Stimulated activated CD4-positive, alpha-beta T cell treated with anti-CD3 and anti-CD28 coated beads, Interleukin-15, amount 100 ng/mL, for 1 hour (primary cell): ENCODE measurements at places on chromosomes 5 and 9.

DNA sequence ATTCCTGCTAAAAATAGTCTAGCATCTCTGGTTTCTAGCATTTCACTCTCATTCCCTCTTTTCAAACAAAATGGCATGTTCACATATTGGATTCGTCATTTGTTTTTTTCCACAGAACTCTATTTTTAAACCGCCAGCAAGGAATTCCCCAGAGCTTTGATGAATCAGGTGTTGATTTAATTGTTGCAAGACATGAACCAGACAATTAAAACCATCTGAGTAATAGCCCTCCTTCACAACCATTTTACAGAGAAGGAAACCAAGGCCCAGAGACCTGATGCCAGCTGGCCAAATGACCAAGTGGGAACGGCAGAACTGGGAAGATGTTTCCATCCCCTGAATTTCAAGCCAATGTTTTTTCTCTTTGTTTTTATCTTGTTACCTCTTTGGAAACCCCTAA, 167.0 kb downstream of the CAAP1 start:
- DNase-seq: no peak

- DNase-seq: no peak
These were observed 71.8 kb downstream of the NRG2 start for GRCh38 chr5:139971202-139971725.

- DNase-seq: peak; percentile 78
These were observed 2.6 kb upstream of the OLFML2A start for GRCh38 chr9:124774129-124774978.

DNA sequence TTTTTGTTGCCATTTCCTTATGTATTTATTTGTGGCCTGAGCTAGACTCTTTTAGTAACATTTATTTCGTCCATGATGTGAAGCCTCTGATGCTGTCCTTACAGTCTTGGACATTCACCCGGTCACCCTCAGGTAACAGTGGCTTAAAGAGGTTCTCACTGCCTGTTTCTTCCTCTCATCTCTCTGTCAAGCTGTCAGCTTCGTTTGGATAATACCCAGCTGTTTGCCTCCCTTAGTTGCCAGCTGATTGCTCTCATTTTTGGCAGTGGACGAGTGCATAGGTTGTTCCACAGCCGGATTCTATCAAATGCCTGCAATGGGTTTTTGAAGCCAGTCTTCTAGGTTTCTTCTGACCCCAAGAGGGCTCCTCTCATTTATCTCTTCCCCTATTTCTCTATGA, 427.7 kb downstream of the MED10 start:
- DNase-seq: no peak

DNA sequence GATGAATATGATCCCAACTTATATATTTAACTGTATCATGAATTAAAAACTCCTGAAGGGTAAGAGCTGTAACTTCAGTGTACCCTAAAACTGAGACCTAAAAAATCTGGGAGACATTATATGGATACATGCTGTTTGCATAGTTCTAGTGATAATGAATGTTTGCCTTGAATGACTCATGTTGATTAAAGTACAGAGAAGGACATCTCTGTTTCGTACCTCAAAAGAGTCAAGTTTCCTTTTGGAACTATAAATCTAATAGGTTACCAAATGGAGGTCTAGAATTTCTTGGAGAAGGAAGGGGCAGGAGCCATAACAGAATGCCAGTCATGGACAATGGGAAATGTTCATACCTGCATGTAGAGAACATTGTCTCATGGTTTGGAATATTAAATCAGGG, 168.1 kb downstream of the SNCAIP start:
- DNase-seq: no peak

DNA sequence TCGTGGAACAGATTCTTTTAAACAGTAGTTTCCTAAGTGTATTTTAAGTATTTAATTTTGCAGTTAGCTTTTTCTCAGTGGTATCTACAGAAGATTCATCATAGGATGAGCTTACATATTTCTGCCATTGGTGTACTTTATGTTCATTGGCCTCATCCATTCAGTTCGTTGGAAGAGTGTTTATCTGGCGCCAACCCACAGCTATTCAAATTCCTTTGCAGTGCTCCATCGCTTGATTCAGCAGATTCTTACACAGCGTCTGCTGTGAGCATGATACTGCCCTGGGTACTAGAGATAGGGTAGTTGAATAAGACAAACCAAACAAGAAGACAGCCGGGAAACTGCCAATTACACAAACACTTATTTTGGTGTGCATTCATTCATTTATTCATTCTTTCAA, 55.1 kb downstream of the NUP214 start:
- no peak for DNase-seq

- DNase-seq: no peak
These were observed 41.9 kb downstream of the MOCS2 start for GRCh38 chr5:53067641-53068040.

DNA sequence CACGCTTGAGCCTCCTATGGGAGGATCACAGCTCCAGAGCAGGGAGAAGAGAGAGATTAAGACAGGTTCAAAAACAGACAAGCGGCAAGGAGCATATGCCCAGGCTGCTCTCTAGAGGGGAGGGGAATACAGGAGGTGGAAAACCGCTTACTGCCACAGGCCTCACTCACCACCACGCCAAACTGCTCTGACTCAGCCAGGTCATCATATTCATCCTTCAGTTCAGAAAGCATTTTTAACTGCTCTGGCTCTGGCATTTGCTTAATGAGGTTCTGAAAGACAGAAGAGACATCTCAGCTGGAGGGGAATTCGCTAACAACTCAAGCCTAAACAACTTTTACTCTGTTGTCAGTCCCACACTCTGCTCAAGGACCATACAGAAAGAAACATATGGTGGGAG, 40.1 kb downstream of the PCDHGC5 start:
- DNase-seq: no peak

- no peak for DNase-seq
These were observed 98.1 kb upstream of the ALDH1B1 start for GRCh38 chr9:38294220-38294960.

GRCh38 chr5:98307811-98308210, 465.7 kb upstream of the RGMB start:
- no peak for DNase-seq

DNA sequence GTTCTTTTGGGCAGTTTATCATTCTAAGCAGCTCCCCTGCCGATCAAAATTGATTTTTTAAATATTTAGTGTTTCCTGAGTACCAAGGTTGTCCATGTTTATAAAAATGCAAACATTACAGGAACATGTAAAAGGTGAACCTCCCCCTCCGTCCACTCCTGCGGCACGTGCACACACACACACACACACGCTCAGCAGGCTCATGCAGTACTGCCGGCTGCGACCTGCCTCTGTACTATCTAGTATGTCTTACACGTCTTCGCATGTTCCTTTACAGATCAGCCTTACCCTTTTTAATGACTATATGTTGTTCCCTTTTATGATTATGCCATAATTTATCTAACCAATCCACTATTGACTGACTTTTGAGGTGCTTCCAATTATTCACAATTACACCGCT, 121.8 kb upstream of the LMX1B start:
- no peak for DNase-seq

GRCh38 chr5:39231705-39232525, 12.6 kb upstream of the FYB1 start:
- no peak for DNase-seq

- DNase-seq: peak; percentile 22
These were observed 52.6 kb downstream of the TENT4A start for GRCh38 chr5:6765612-6766525.

DNA sequence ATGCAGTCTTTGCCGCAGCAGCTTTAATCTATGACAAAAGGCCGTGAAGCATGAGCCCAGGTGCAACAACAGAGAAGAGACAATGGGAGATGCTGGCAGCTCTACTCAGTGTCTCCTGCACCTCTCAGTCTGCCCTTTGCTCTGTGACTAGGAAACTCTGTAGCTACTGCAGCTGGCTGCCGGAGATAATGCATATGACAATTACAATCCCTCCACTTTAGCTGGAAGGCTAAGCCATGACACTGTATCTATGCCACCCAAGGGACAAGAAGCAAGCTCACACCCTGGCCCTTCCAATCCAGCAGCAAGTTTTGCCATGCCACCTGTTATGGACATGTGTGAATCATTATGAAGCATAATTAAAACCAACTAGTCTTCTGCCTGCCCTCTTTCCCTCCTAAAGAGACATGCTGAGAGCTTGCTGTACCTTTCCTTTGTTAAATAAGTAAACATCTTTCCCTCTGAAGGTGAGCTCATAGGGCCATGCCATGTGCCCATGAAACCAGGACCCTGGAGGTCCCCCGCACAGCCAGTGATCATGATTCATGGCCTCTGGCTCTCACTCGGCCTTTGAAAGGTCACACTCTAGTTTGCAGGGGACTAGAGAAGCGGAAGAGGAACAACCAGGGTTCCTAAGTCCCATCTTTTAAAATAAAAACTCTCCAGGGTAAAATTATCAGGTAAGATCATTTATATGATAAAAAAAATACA, 219.4 kb downstream of the SPOCK1 start:
- no peak for DNase-seq

- no peak for DNase-seq
These were observed 33.3 kb downstream of the FBXO10 start for GRCh38 chr9:37542895-37543294.

- DNase-seq: no peak
These were observed 14.2 kb downstream of the TAL2 start for GRCh38 chr9:105676351-105676923.

DNA sequence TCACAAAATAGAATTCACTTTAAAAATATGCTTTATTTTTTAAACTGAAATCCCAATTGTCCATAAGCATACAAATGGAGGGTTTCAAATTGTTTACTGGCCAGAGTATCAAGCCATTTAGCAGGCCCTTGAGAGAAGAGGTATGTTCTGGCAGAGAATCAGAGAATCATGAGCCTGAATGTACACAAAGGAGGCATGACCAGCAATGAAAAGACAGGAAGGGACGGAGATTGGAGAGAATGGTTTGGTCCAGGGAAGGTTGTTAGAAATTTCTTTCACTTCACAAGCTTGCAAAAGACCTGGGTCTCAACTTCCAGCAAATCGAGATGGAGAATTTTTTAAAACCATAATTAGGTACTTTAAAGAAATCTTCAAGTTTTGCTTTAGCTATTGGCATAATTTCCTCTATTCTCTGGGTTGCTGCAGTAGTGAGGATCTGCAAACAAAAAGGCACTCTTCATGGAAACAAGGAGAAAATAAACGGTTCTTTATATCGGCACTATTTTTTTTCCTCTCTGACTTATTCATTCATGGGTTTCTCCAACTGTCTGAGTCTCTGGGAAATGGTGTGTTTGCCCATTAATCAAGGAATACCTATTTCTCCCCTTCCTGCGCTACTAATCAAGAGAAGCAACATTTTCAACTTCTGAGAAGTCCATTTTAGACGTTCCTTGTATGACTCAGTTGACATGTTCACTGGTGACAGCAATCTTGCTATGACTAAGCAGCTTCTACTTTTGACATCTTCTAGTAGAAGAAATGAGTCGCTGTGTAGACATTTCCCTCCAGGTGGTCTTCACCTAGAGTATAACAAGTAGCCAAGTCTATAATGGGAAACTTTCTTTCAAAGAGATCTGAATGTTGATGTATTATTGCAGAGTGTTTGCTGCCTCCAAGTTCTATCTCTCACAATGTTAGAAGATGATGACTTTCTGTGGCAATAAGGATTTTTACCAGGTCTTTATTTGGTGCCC, 23.1 kb upstream of the ERCC6L2 start:
- DNase-seq: no peak

GRCh38 chr5:31962871-31963307, 211.2 kb downstream of the GOLPH3 start:
- no peak for DNase-seq

- DNase-seq: no peak
These were observed 7.6 kb upstream of the MAPK9 start for GRCh38 chr5:180299526-180299925.

- no peak for DNase-seq
These were observed 34.6 kb upstream of the ARHGAP26 start for GRCh38 chr5:142735323-142736246.

DNA sequence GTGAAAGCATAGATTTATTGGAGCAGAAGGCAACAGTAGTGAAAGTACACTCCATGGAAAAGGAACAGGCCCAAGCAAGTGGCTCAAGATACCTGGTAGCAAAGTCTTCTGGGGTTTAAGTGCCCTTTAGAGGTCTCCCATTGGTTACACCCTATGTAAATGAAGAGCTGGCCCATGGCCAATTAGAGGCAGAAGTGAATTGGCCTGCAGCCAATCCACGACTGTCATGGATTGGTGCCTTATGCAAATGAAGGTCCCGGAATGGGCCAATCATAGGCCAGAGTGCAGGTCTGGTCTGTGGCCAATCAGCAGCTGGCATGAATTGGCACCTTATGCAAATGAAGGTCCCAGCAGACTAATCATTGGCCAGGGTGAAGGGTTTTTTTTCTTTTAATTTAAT, 64.2 kb upstream of the PCSK5 start:
- DNase-seq: no peak

DNA sequence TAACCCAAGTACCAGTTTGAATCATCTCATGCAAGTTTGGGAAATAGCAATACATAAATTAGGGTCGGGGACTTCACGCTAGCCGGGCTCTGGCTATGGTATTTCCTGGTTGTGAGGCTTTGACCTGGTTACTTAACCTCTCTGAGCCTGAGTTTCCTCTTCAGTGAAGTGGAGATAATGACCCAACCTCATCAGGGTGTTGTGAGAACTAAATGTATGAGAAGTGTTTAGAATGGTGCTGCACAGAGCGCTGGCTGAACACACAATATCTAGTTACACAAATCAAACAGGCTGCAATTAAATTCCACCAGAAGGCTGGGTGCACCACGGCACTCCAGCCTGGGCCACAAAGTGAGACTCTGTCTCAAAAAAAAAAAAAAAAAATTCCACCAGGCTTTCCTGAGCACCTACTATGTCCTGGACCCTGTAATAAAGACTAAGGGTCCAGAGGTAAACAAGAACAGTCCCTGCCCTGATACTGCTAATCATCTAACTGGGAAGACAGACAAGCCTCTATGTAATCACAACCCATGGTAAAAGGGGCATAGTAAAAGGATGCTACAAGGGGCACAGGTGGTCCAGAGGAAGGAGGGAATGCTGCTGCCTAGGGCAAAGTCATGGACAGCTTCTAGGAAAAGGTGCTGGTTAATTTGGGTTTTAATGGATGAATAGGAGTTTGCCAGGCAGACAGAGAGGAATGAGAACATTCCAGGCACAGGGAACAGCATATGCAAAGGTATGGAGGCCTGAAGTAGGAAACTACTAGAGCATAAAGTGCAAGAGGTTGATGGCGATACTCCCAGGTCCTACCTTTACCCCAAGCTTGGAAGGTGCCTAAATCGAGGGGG, 27.7 kb downstream of the DUSP1 start:
- DNase-seq: no peak

GRCh38 chr9:77981332-77981731, 50.3 kb downstream of the GNAQ start:
- DNase-seq: no peak

- no peak for DNase-seq
These were observed 40.2 kb downstream of the RGS3 start for GRCh38 chr9:113503613-113504211.

DNA sequence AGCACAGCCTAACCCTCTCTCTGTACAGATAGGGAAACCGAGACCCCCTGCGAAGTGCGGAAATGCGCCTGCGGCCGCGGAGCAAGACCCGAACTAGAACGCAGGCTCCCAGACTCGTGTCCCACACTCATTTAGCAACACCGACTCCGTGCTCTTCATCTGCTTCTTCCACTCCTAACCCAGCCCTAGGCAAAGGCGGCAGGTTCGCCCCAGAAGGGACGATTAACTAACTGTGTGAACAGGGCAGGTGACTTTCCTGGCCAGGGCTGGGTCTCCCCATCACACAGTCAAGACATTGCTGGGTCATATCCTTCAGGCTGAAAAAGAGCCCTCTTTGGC, 903 bp downstream of the CDX1 start:
- DNase-seq: no peak
